ENCODE measurements at places on chromosomes 7 and 10.

GRCh38 chr10:78807504-78808203, 261.1 kb upstream of the ZMIZ1 start:
- H3K27ac ChIP-seq = no peak overlapping the region
- DNase-seq = no peak
- peaks cover 23% of the 10 kb centered on the region for H3K4me1 ChIP-seq
- H3K36me3 ChIP-seq = no peaks in the 10 kb centered on the region
- H3K4me3 ChIP-seq = no peak overlapping the region
- H3K27me3 ChIP-seq = peaks cover 3% of the 10 kb centered on the region

- no peaks in the 10 kb centered on the region for H3K27me3 ChIP-seq
- peak overlapping the region; percentile 69 for H3K27ac ChIP-seq
- H3K4me1 ChIP-seq = peaks cover 23% of the 10 kb centered on the region
- peak; percentile 97 for DNase-seq
- no peak overlapping the region for H3K4me3 ChIP-seq
Measured at GRCh38 chr7:116443101-116443523, 56.4 kb upstream of the CAV2 start.

DNA sequence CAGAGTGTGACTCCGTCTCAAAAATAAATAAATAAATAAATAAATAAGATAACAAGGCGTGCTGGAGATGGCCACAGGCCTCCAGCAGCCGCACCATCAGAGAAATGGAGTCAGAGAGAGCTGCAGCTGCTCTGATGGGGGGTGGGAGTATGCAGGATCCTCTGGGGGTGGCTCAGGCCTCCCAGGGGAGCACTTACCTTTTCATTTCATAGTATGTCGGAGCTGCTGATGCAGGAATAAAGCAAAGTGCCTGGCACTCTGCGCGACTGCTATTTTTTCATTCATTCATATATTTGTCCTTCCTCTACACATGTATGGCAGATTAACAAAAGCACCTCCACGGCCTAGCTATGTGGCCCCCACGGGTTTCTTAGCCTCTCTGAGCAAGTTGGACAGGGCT, 175.9 kb downstream of the CUX1 start:
- H3K27me3 ChIP-seq = no peaks in the 10 kb centered on the region
- H3K4me1 ChIP-seq = no peaks in the 10 kb centered on the region
- H3K27ac ChIP-seq = no peak overlapping the region
- no peak overlapping the region for H3K4me3 ChIP-seq
- no peaks in the 10 kb centered on the region for H3K36me3 ChIP-seq

DNA sequence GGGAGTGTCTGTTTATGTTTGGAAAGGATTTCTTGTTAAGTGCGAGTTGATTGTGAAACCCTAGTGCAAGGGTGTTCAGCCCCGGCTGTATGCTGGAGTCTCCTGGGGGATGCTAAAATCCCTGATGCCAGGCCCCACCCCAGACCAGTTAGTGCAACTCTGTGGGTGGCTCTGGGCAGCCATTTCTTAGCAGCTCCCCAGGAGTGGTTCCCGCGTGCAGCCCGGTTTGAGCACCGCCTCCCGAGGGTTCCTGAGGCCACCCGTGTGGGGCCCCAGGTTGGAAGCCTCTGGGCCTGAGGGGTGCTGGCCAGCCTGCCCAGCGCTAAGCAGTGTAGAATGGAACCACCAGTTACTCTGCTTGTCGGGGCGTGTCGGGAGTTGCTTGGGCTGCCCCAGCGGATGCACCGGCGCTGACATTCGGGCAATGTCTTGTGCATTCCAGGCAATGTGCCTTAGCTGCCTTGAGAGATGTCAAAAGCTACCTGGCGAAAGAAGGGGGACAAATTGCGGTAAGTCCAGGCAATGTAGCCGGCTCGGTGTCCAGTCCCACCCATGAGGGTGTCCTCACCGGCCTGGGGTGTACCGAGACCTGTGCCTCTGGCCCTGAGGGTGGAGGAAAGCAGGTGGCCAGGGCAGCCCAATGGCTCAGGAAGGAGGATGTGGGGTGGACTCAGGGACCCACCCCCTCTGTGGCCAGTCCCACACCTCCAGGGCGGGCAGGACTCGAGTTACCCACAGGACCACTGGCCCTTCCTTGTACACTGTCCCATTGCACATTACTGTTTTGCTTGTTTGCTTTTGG, 13.2 kb downstream of the PFKFB3 start:
- no peak for DNase-seq
- no peak overlapping the region for H3K27ac ChIP-seq
- no peaks in the 10 kb centered on the region for H3K27me3 ChIP-seq
- no peak overlapping the region for H3K4me3 ChIP-seq
- H3K36me3 ChIP-seq = peaks cover 34% of the 10 kb centered on the region

DNA sequence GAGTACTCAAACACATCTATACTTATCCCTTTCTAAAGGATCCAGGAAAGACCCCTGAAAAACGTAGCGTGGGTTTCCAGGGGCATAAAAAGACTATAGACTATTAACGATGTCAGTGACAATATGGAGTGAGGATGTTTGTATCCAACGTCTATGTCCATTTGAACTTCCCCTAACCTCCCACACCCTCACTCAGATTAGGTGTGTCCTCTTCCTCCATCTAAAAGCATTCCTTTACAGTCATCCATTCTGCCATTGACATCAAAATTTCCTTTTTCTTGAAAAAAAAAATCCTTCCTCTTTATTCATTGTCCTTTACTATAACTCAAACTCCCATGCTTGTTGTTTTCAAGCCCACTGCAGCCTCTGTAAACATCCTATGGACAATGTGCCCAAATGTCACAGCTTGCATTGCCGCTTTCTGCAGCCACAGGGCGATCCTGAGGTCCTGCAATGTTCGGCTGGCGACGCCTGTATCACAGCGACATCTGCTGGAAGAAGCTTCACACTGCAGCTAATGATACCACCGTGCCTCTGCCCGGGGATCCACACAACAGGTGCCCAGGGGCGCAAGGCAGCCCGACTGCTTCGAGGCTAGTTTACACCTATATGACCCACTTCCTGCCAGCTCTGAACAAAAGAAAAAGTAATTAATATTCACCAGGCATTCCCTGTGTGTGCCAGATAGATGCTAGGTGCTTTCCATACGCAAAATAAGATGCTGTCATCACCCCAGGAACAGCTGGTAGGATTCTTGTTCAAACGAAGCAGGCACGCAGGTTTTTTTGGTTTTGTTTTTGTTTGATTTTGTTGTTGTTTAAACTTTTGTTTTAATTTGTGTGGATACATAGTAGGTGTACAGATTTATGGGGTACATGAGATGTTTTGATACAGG, 267.9 kb upstream of the GHITM start:
- DNase-seq = peak; percentile 46
- no peak overlapping the region for H3K27ac ChIP-seq
- no peaks in the 10 kb centered on the region for H3K36me3 ChIP-seq
- H3K27me3 ChIP-seq = no peaks in the 10 kb centered on the region

DNA sequence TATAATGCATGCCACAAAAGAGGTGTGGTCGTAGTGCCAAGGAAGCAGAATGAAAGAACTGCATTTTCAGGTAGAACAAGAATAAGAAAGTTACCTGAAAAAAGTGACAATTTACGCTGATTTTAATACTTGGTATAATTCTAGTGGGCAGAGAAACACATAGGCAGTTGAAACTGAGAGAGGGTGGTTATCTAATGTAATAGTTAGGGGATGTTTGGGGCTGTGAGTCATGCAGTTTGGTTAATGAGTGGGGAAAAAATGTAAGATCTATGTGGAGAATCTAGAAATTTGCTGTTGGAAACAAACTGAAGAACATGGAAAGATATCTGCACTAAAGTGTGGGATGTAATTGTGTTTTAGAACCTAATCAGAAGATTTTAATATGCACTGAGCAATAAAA, 33.7 kb downstream of the ZNF37A start:
- H3K36me3 ChIP-seq = no peaks in the 10 kb centered on the region
- DNase-seq = no peak
- no peaks in the 10 kb centered on the region for H3K4me1 ChIP-seq
- no peaks in the 10 kb centered on the region for H3K27me3 ChIP-seq
- no peak overlapping the region for H3K27ac ChIP-seq
- H3K4me3 ChIP-seq = no peak overlapping the region

GRCh38 chr7:134844200-134844599, 64.8 kb downstream of the CALD1 start:
- no peak for DNase-seq
- no peak overlapping the region for H3K27ac ChIP-seq
- no peaks in the 10 kb centered on the region for H3K27me3 ChIP-seq
- peaks cover 4% of the 10 kb centered on the region for H3K4me1 ChIP-seq
- H3K4me3 ChIP-seq = no peak overlapping the region
- H3K36me3 ChIP-seq = peaks cover 6% of the 10 kb centered on the region

GRCh38 chr10:43045631-43046287, 31.1 kb upstream of the RET start:
- no peaks in the 10 kb centered on the region for H3K27me3 ChIP-seq
- H3K4me3 ChIP-seq = no peak overlapping the region
- H3K27ac ChIP-seq = no peak overlapping the region
- no peaks in the 10 kb centered on the region for H3K36me3 ChIP-seq

DNA sequence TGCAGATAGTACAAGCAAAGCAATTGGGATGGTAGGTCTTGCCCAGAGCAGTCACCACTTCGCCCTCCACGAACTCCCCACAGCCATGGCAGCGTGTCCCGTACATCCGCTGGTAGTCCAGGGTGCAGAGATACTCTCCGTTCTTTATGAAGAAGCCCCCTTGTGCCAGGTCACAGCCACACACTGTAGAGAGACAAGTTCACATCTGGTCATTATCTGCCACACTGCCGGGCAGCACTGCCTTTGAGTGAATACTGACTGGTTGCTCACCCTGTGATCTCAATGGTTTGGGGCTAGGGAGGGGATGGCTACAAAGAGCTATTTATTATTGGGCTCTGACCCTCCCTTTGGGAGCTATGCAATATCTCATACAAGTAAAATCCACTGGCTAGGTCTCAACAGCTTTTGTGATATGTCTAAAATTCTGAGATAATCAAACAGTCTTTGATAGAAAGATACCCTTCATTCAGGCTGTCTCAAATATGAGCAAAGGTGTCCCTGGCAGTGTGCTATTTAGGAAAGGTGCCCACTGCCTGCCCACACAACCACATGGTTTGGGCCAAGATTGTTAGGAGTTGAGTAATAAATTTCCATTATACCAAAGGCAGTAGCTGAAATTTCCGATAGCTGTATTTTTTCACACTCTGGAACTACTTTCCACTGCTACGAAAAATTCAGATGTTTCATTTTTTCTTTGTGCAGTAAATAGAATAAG, 82.5 kb downstream of the ABLIM1 start:
- H3K36me3 ChIP-seq = no peaks in the 10 kb centered on the region
- no peak for DNase-seq
- H3K4me3 ChIP-seq = no peak overlapping the region
- H3K27ac ChIP-seq = no peak overlapping the region
- peaks cover 2% of the 10 kb centered on the region for H3K4me1 ChIP-seq

DNA sequence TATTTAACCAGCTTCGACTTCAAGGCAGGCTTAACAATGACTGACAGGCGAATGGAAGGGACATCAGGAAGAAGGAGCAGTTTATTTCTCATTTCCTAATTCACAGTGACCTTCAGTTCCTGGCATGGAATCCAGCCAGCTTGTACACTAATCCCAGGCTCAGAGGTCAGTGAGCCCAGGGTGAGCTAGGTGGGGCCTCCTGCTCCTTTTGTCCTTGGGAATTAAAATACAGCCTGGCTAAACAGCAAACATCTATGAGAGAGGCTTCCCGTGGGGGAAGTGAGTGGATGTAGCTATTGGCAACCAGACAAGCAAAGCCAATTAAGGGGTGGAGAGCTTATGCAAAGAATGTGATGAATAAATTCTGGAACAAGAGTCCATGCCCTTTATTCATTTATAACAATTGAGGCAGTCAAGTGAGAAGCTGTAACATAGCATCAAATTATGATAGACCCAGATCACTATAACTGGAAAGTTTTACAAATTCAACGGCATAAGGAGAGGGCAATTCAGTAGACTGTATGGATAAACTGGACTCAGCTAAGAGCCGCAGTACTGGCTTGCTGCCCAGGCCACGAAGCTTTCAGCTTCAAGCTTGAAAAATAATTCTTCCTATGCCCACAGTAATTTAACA, 57.1 kb downstream of the STK17A start:
- peak; percentile 93 for DNase-seq
- peaks cover 13% of the 10 kb centered on the region for H3K4me1 ChIP-seq
- no peaks in the 10 kb centered on the region for H3K27me3 ChIP-seq
- peak overlapping the region; percentile 84 for H3K27ac ChIP-seq
- H3K36me3 ChIP-seq = peaks cover 11% of the 10 kb centered on the region

DNA sequence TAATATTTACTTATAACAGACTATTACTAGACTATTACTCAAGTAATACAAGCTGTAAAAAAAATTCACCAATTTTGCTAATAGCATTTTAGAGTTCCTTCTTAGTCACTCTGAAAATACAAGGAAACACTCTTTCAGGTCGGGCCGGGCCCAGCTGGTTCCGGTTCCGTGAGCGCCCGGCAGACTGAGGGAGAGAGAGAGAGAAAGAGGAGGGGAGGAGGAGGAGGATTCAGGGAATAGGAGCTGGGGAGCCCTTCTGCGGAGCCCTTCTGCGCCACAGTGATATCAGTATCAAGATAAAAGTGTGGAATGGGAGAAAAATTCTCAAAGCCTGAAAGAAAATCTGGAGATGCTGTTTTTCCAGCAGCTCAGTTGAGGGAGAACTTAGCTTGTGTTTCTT, 30.5 kb upstream of the BHLHA15 start:
- H3K36me3 ChIP-seq = no peaks in the 10 kb centered on the region
- H3K4me1 ChIP-seq = no peaks in the 10 kb centered on the region
- no peak overlapping the region for H3K27ac ChIP-seq
- H3K27me3 ChIP-seq = no peaks in the 10 kb centered on the region
- no peak overlapping the region for H3K4me3 ChIP-seq

GRCh38 chr7:147245274-147245673, 1128.7 kb downstream of the CNTNAP2 start:
- no peak overlapping the region for H3K4me3 ChIP-seq
- DNase-seq = no peak
- H3K27ac ChIP-seq = no peak overlapping the region
- H3K36me3 ChIP-seq = no peaks in the 10 kb centered on the region

- H3K4me3 ChIP-seq = no peak overlapping the region
- no peaks in the 10 kb centered on the region for H3K4me1 ChIP-seq
- no peaks in the 10 kb centered on the region for H3K36me3 ChIP-seq
- no peak for DNase-seq
- H3K27me3 ChIP-seq = no peaks in the 10 kb centered on the region
Measured at GRCh38 chr10:104559935-104560334, 81.2 kb upstream of the SORCS3 start.

DNA sequence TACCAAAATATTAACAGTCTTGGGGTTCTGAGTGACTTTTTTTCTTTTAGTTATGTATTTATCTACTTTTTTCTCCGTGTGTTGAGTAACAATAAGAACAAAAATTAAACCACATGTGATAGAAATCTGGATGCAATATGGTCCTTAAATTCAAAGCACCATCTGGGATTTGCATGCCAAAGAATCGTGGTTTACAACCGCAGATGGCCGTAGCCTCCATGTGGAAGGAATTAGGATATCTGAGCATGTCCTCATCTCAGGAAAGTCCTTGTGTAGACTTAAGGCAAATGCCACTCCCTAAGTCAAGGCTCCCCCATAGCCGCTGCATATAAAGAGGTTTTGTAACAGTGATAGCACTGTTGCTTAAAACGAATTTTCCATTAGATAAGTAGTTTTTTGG, 304.0 kb downstream of the ZEB1 start:
- no peaks in the 10 kb centered on the region for H3K27me3 ChIP-seq
- no peaks in the 10 kb centered on the region for H3K36me3 ChIP-seq
- H3K27ac ChIP-seq = no peak overlapping the region
- H3K4me1 ChIP-seq = peaks cover 30% of the 10 kb centered on the region

GRCh38 chr10:63671317-63671937, 150.2 kb downstream of the REEP3 start:
- H3K36me3 ChIP-seq = no peaks in the 10 kb centered on the region
- H3K27ac ChIP-seq = no peak overlapping the region
- no peak overlapping the region for H3K4me3 ChIP-seq
- H3K27me3 ChIP-seq = no peaks in the 10 kb centered on the region
- H3K4me1 ChIP-seq = peaks cover 16% of the 10 kb centered on the region

- no peaks in the 10 kb centered on the region for H3K36me3 ChIP-seq
- H3K4me3 ChIP-seq = no peak overlapping the region
- no peaks in the 10 kb centered on the region for H3K4me1 ChIP-seq
- H3K27me3 ChIP-seq = peaks cover 3% of the 10 kb centered on the region
- no peak overlapping the region for H3K27ac ChIP-seq
Measured at GRCh38 chr10:78571286-78571685, 497.5 kb upstream of the ZMIZ1 start.

Measured in fibroblast of lung (primary cell).